IPS-NIHi11 (cell line): ENCODE measurements at places on chromosomes 16 and 17.
A peak's percentile ranks its signal among the peaks of the same experiment; 100 is the strongest.

DNA sequence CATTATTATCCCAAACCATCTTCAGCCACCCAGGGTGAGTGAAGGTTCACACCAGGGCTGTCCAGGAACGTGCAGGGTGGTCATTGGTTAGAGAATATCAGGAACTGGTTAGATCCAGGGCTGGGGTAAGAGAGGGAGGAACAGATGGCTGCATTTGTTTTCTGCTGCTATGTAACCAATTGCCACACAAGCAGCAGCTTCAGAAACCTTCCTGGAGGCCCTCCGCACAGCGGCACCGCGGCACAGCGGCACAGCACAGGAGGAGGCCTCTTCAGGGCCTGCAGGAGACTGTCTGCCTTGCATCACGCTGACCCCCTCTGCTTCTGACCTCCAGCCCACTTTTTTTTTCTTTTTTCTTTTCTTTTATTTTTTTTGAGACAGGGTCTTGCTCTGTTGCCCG is 86.1 kb downstream of the KCNJ12 start:
- no peak for DNase-seq

DNA sequence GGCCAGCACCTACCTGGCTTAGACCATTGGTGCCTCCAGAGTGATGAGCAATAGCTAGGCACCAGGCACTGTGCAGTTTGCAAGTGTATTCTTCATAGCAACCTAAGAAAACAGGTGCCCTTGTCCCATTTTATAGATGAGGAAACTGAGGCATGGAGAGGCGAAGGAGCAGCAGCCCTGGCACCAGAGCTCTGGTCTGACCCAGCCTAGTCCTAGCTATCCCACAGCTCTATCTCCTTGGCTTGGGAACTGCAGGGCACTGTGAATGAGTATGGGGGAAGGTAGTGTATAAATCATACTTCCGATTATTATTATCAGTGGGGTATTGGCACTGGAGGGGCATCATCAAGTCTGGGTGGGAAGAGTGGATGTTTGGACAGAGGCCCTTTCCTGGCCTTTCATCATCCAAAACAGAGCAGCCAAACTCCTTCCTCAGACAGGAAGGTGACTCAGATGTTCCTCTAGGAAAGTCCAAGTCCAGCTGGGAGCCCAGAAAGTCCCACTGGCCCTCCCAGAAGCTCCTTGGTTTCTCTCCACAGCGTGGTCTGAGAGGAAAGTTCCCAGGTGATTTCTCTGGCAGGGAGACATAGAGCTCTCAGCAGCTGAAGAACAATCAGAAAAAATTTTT is 32.0 kb upstream of the PLLP start:
- no peak for DNase-seq

- no peak for DNase-seq
These were observed 74.0 kb upstream of the HLF start for GRCh38 chr17:55190748-55191147.

DNA sequence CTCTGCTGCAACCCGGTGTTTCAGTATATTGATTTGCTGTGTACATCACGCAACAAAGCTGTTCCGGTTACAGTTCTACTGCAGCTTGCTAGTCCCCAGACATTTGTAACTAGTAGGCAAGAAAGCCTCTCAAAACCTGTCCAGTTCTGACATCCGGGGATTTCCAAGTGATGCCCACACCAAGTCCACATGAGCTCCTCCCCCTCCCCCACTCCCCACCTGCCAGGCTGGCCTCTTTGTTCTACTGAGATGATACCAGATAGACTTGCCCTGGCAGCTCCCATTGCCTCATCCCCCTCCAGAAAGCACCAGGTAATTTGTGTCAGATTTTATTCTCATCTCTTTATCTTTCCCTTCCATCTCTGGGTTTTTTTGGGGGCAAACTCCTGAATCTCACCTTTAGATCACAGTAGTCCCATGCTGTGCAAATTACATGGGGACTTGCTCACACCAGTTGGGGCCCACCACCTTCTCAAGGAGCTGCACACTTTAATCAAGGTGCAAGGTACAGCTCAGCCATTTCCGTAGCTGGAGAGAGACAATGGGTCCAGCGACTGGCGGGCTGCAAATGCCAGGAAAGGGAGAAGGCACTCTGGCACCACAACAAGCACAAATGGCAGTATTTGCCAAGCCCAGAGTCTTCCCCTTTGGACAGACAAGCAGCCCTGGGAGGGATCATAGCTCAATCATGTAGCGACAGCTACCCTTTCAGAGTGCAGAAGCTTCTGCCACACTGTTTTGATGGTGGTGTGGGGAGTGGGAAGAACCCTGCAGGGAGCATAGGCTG is 183.1 kb downstream of the CYLD start:
- DNase-seq, result no peak

- DNase-seq, result no peak
These were observed 76.4 kb downstream of the SREBF1 start for GRCh38 chr17:17760350-17760749.

GRCh38 chr17:42065201-42065600 is 14.8 kb upstream of the C17orf113 start:
- DNase-seq, result no peak

DNA sequence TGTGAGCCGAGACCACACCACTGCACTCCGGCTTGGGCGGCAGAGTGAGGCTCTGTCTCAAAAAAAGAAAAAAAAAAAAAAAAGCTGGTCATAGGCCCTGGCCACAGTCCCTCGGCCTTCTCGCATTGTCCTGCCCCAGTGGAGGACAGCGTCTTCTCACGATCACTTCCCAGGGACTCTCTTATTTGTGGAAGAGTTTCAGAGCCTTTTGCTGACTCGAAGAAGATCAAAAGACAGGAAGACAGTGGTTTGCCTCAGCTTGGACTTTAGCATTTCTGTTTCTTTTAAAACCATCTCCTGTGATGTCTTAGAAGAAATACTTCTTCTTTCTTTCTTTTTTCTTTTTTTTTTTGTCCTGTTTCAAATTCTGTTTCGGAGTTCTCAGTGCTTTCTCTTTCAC is 210.0 kb downstream of the FTO start:
- no peak for DNase-seq

DNA sequence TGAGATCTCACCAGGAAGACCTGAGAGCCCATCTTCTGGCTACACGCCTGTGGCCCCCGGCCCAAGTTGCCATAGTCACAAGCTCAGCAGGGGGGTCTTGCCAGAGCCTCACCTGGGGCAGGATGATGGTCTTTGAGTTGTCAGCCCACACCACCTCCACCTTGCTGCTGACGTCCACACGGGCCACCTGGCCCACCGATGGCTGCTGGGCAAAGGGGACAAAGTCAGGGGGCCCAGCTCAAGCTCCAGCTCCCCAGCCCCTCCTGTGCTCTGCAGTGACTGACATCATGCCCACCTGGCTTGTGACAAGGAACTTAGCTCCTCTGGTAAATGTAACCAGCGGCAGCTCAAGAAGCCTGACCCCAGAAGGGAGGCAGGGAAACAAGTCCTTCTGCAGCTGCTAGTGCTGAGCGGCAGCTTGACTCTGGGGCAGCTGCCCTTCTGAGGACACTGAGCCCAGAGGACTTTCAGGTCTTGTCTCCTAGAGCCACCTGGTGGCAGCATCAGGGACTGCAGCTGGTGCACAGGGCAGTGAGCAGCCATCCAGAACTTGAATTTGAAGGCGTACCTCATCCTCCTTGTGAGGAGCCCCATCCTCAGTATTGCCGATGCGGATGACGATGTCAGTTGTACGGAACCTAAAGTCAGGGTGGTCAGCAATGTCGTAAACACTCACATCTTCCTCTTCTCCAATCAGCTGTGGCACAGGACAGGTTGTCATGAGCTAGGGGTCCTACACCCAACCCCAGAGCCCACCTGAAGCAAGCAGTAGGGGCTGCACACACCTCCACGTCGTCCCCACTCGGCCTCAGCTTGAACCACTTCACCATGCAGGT is 13.5 kb downstream of the SPHK1 start:
- DNase-seq, result peak; percentile 92

DNA sequence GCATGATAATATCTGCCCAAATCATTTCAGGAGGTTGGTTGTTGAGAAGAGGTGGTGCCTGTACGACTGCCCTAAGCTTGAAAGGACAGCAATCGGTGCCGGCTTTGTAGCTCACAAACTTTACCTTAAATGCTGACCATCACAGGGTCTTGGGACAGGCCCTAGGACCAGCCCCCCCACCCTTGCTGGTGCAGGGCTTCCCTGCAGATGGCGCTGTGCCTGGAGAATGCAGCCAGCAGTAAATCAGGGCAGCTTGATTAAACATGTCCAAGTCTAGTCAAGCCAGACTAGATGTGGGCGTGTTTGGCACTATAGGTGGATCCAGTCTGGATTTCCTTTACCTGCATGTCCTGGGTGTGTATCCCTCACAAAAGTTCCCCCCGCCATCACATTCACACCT is 135.5 kb upstream of the CRHR1 start:
- peak; percentile 70 for DNase-seq

DNA sequence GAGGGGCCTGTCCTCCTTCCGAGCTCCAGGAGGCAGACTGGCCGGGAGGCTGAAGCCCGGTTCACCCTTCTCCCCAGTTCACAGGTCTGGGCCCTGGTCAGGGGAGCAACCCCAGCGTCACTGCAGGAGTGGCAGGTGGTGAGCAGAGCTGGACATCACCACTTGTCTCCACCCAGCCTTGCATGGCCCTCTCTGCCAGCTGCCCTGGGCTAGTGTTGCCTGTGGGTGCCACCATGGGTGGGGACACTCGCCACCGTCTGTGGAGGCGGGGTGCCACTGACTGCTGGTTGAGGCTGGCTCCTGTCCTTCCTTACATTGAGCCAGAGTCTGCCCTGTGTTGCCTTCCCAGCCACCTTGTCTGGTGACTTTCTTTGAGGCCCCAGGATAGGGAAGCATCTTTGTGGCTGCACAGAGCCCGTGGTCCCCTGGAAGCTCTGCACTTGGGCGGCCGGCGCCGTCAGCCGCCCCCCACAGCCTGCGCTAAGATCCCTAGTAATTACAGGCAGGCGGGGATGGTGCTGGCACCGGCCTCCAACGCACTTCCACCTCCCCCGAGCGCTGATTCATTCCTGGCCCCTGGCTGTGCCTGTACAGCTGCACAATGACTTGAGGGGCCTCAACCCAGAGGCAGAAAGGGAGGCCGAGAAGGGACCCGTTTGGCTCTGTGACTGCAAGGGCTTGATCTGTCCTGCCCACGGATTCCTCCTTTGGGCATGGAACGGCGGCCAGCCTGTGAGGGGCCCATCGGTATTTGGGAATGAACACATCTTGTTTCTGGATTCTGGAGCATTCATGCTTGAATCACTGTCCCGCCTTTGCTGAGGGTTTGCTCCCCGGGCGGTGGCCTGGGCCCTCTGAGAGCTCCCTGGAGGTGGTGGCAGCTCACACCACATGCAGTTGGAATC is 5.2 kb downstream of the BAIAP2 start:
- no peak for DNase-seq

DNA sequence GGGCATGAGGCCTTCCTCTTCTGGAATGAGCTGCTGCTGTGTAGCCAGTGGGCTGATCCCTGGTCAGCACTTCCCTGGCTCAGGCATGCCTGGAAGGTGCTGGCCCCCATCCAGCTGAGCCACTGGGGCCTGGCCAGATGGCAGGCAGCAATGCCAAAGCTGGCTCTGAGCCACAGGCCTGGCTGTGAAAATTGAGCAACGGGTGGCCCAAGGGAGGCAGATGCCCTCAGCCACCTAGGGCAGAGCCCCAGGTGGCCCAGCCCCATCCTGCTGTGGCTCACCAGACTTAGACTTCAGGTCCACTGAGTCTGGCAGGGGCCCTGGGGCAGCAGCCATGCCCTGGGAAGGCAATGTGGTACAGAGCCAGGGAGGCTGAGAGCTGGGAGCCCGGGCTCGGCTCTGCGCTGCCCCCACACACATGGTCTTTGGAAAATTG is 8.5 kb upstream of the CRHR1 start:
- DNase-seq, result peak; percentile 42

DNA sequence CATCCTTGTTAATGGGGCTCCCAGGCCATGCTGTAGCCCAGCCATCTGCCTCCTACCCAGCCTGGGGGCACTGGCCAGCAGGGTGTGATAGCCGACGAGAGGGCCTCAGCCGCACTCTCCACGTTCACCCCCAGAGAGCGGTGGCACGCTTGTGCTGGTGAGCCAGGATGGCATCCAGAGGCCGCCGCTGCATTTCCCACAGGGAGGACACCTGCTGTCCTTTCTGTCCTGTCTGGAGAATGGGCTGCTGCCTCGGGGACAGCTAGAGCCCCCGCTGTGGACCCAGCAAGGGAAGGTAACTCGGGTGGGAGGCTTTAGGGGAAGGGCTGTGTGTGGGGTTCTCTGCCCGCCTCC is 27.4 kb downstream of the SGSM2 start:
- DNase-seq, result no peak

DNA sequence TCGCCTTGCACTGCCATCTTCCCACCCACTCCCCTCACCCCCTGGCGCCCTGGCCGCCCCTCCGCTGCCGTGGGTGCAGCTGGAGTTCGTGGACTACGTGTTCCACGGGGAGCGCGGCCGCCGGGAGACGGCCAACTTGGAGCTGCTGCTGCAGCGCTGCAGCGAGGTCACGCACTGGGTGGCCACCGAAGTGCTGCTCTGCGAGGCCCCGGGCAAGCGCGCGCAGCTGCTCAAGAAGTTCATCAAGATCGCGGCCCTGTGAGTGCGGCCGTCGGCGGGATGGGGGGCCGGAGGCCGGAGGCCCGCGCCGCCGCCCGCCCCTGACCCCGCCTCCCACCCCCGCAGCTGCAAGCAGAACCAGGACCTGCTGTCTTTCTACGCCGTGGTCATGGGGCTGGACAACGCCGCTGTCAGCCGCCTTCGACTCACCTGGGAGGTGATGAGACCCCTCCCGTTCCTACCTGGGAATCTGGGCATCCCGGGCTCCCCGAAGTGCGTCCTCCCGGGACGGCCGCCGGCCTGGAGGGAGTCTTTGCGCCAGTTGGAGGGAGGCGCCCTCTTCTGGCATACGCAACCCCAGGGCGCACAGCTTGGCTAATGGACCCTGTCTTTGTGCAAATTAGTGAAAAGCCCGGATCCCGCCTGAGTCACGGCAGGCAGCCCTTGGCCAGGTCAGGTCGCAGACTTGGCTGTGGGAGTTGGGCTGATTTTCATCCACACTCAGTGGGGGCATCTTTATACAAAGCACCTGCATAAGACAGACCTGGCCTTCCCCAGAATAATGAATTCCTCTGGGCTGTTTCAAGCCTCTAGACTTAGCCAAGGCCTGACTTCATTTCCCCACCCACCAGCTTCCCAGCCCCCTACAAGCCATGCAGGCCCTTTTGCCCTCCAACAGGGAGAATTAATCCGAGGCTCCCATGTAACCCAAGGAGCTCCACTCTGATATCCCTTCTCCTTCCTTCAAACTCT is 14.3 kb downstream of the RAPGEFL1 start:
- peak; percentile 86 for DNase-seq

DNA sequence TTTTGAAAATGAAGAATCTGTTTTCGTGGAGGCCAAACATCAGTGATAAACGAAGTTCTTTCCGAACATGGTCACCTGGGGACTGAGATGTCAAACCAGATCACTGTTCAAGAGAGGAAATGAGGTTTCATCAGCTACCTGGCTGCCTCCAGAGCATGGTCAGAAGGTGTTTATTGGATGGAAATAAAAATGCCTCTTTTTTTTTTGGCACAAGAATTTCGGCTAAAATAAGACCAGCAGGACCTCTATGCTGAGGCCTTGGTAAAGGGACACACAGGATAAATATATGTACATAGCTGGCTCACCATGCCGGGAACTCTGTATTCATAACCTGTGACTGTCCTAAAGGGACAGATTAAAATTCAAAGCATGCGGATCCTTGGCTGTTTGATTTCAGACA is 135.3 kb downstream of the UTP18 start:
- no peak for DNase-seq
